ENCODE measurements at places on chromosomes 7 and 10.

DNA sequence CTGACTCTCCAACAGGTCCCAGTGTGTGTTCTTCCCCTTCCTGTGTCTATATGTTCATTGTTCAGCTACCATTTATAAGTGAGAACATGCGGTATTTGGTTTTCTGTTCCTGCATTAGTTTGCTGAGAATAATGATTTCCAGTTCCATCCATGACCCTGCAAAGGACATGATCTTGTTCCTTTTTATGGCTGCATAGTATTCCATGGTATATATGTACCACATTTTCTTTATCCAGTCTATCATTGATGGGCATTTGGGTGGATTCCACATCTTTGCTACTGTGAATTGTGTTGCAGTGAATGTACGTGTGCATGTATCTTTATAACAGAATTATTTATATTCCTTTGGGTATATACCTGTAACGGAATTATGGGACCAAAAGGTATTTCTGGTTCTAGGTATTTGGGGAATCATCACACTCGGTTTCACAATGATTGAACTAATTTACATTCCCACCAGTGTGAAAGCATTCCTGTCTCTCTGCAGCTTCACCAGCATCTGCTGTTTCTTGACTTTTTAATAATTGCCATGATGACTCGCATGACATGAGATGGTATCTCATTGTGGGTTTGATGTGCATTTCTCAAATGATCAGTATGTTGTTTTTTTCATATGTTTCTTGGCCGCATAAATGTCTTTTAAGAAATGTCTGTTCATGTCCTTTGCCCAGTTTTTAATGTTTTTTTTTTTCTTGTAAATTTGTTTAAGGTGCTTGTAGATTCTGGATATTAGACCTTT, 60.2 kb downstream of the LSMEM1 start:
- DNase-seq = no peak

DNA sequence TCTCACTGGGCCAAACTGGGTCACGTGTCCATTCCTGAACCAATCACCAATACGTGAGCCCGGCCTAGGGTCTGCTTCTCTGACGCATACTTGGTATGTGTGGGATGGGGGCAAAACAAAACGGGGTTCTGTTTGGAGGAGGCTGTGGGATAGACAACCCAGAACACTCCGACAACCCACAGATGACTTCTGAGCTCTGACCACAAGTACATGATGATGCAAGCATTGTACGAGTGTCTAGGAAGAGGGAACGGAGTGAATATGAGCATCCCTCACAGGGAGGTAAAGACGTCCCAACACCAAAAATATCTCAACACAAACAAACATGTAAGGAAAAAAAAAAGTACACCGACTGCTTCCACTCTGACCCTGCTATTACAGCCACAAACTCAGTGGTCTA, 5.6 kb downstream of the DAGLB start:
- DNase-seq = no peak

DNA sequence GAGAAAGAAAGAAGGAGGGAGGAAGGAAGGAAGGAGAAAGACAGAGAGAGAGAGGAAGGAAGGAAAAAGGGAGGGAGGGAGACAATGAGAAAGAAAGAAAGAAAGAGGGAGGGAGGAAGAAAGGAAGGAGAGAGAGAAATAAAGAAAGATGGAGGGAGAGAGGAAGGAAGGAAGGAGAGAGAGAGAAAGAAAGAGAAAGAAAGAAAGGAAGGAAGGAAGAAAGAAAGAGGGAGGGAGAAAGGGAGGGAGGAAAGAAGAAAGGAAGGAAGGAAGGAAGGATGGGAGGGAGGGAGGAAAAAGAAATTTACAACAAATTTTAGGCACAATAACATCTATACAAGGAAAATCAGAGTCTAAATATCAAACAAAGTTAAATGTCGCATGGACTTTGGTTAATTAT, 332.6 kb upstream of the KLF6 start:
- DNase-seq = no peak

DNA sequence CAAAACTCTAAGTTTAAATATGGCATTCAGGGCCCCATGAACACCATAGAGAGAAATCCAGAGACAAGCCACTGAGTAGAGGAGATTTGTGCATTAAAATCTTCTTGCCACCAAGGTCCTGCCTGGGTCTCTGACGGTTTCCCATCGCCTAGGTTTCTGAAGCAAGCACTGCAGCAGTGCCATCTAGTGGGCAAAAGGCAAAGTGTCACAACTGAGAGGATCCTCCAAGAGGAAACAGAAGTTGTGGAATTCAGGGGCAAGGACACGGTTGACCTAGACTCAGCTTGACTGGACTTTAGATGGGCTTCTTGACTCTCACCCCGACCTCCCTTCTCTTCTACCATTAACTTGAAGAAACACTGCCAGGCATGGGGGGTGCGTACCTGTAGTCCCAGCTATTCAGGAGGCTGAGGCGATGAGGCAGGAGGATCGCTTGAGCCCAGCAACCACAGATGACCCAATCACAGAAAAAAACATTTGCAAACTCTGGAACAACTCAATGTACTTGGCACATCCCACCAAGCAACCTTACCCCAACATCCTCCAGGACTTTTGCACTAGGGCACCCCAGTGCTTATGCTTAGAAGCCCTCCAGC, 604.1 kb downstream of the GALNT17 start:
- no peak for DNase-seq

- no peak for DNase-seq
These were observed 921.4 kb upstream of the CELF2 start for GRCh38 chr10:10096296-10096695.

GRCh38 chr10:75477680-75478079, 46.3 kb downstream of the LRMDA start:
- DNase-seq = no peak

- DNase-seq = no peak
These were observed 29.0 kb downstream of the MRPL32 start for GRCh38 chr7:42961170-42961569.

- DNase-seq = no peak
These were observed 120.0 kb downstream of the MALRD1 start for GRCh38 chr10:19168584-19168983.

DNA sequence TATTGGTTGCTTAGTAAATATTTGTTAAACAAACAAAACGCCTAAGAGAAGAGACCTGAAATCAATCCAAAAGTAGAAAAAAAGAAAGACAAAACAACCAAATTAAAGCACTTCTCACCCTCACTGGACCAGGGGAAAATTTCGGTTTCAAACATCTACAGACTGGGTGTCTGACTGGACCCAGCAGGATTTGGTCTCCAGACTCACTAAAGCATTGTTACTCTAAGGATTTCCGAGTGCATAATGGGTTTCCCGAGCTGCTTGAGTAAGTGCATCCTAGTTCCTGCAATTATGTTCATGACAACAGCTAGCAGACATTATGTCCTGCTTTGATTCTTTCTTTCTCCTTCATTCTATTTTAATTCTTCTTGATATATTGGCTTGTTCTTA, 51.8 kb upstream of the FAM3C start:
- DNase-seq = no peak

DNA sequence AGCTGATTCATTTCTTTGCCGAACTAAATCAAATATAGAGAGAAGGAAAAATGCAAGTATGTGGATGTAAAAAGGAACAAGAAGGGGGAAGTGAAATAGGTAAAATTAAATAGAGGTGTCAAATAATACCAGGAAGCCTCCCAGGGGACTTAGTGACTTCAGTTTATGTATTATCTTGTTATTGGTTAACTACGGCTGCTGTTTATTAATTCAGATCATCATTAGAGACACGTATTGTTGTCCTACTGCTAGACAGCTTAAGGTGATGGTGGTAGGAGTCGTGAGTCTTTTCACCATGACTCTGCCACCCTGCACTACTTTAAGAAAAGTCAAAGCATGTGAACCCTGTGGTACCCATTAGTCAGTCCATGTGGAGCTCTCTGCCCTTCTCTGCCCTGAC, 289.1 kb downstream of the PRKG1 start:
- no peak for DNase-seq

DNA sequence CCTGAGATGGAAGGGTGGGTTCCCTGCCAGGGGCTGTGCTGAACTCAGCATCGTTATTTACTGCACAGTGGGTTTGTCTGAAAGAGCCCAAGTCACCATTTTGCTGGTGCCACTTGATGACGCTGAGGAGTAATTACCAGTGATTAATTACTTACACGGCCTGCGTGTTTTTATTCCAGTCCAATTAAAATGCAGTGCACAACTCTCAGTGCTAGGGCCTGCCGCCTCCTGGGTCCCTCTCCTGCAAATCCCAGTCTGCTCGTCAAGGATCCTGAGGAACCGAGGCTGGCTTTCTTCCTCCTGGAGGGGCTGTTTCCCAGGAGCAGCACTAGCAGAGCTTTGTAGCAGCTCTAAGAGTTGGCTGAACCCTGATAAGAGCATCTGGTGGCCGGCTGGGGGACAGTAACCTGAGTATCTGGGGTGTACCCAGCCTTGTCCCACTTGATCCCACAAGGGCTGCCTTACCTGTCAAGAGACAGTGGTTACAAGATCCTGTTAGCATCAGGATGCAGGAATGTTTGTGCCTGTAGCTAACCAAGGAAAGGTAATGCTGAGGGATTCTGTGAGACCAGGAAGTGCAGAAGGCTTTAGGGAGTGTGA, 45.1 kb upstream of the LRRC4 start:
- DNase-seq = no peak

- DNase-seq = no peak
These were observed 65.5 kb downstream of the CPVL start for GRCh38 chr7:29080803-29081202.

DNA sequence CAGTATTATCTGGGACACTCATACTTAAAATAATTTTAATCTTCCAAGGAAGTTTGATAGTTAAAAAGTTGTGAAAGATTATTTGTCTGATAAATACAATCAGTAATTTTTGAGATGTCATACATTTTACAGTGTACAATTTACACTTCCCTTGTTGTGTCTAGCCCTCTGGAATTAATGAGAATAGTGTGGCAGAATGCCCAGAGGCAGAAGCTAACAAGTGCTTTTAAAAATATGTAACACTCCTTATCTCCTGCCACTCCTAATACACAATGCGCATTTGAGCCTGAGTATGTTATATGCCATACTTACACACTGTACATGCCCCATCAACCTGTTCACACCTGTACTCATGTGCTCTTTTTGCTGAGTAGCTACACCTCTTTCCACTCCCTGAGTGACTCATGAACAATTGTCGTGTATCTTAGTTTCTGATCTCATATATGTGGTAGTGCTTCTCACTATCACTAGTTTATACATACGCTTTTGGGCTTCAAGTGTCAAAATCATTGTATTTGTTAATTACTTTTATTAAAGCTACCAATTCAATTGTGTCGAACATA, 106.9 kb upstream of the GNAI1 start:
- DNase-seq = no peak

DNA sequence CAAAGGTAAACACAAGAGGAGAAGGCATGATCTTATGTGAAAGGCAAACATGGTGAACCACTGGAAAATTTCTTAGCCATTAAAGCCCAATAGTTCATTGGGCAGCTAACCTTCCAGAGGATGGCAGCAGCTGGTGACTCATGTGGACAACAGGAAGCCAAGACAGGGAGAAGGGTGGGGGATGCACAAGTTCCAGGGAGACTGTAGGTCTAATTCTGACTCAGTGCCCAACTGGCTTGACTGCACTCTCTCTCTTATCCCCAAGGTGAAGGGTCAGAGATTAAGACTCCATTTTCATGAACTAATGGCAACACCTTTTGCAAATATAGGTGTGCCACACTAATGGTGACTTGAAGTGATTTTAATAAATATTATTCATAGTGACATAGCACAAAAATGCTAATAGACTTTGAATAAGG, 47.9 kb upstream of the SLC35B4 start:
- DNase-seq = no peak

DNA sequence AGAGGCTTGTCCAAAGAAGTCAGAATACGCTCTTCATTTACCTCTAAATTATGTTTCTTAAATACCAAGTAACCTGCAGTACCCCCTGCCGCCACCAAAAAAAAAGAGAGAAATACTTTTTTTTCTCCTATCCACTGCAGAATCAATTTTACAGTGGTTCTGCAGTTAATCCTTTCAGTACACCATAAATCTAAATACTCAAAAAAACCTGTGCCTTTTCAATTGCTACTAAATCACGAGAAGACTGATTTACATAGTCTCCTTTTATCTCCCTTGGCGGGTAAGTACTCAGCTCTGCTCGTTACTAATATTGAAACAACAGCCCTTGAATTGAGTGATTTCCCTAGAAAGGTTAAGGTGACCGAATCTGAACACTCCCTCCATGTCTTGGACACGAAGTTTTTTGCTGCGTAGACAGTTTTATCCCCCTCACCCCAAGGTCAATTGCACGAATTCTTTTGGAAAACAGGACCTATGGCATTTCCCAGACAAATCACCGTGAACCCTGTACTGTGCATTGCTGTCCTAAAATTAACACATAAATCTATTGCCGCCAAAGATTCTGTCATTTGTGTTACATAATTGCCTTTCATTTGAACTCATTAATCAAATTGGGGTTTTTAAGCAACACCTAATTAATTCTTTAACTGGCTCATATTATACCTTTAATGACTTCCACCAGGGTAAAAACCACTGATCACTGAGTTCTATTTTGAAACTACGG, 512 bp upstream of the VIM start:
- DNase-seq = no peak

- no peak for DNase-seq
These were observed 1.9 kb upstream of the FAM170B start for GRCh38 chr10:49135575-49136313.

DNA sequence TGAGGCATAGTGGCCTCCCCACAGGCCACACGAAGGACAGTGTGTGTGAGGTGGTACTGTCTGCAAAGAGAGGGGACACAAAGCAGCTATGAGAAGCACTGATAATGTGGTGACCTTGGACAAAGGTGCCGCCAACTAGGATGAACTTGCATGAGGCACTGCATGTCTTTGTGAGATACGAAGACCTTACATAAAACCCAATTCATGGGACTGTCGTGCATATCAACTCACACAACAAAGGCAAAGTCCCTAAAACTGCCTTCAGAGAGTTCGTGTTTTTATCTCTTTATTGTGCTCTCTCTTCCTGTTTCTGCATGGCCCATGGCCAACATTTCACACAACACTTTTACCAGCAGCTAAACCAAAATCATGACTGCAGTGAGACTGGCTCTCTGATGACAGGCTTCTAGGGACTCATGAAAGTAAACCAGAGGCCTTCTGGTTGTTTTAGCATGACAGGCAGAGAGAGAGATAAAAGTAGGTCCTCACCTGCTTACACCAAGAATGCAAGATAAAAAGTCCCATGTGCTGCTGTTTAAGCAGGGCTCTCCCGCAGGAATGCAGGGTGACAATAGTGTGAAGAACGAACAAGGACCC, 347.8 kb downstream of the ELMO1 start:
- DNase-seq = no peak

DNA sequence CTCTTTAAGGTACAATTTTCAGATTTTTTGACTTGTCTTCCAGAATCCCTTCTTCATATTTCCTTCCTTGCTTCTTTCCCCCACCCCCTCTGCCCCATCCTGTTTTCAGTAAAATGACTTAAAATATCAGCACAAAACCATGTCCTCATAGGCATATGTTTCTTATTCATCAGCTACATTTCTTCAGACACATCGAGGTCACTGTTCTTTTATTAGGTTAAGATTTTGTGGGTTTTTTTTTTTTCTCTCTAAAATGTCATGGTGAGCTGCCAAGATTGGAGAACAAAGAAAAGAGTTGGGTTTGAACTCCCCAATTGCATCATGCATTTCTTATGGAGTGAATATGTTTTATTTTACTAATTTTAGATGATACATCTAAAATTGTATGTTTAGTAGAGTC, 35.8 kb downstream of the LAMB4 start:
- DNase-seq = no peak
